T-cell (primary cell): ENCODE measurements at places on chromosomes 16 and 17. TPM values are rescaled to one million over a fixed set of nuclear protein-coding genes. Genes with fewer than 3 reads are reported as not detected.

- H3K4me1 ChIP-seq: peaks cover 91% of the 10 kb centered on the region
- no peak overlapping the region for H3K4me3 ChIP-seq
- DNase-seq: no peak
- H3K27ac ChIP-seq: no peak overlapping the region
Observed at GRCh38 chr16:8948069-8948593, 15.6 kb downstream of the USP7 start.

DNA sequence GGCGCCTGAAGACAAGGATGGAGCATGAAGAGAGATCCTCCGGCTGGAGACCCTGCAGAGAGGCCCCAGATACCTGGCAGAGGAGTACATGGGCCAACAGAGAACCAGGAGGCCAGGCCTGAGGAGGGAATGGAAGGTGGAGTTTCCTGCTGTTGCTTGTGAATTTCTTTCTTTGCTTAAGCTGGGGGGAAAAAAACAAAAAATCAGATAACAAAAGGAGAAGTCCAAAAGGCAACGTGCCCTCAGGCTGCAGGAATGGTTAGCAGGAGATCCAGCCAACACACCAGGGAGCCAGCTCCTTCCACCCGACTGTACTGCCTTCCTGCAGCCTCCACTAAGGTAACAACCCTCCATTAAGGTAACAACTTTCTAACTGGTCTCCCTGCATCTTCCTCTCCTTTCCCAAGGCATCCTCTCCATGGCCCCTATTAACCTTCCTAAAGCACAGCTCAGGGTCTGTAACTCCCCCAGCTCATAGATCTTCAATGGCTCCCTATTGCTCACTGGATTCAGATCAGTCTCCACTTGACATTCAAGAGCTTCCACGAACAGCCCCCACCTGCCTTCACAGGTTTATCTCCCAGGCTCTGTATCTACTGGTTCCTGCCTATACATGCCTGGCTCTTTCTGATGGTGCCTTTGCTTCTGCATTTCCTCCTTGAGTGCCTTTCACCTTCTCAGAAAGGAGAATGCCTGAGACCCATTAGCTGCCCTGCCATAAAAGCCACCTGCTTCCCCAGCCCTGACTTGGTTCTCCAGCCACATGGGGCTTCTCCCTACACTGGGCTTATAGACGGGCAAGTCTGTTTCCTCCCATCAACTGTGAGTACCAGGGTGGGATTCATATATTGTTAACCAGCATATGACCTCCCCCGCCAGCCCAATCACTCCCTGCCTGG is 725 bp upstream of the ARL5C start:
- H3K27me3 ChIP-seq: peaks cover 44% of the 10 kb centered on the region
- DNase-seq: no peak
- no peak overlapping the region for H3K27ac ChIP-seq
- H3K4me3 ChIP-seq: no peak overlapping the region
- H3K4me1 ChIP-seq: peaks cover 5% of the 10 kb centered on the region

ST6GALNAC2 gene
- 2.1 TPM for total RNA-seq

- no peaks in the 10 kb centered on the region for H3K4me1 ChIP-seq
- no peak overlapping the region for H3K4me3 ChIP-seq
- no peak for DNase-seq
- H3K27ac ChIP-seq: no peak overlapping the region
Observed at GRCh38 chr17:49016775-49017463, 19.7 kb downstream of the IGF2BP1 start.
